ENCODE measurements at places on chromosomes 12 and 14. TPM values are rescaled to one million over a fixed set of nuclear protein-coding genes. Genes with fewer than 3 reads are reported as not detected.

Gene TTC9
- polyA plus RNA-seq, result 3.5 TPM

Gene CLEC6A
- 0.10 TPM for polyA plus RNA-seq

- DNase-seq, result no peak
Observed at GRCh38 chr14:53847057-53847456, 109.6 kb downstream of the BMP4 start.

Gene CISTR
- not detected for polyA plus RNA-seq

GRCh38 chr14:55964091-55964490 lies 154.1 kb upstream of the PELI2 start:
- no peak for DNase-seq

- DNase-seq, result no peak
Observed at GRCh38 chr14:63616015-63616414, 25.7 kb downstream of the WDR89 start.

Gene TSHR
- 0.12 TPM for polyA plus RNA-seq

DNA sequence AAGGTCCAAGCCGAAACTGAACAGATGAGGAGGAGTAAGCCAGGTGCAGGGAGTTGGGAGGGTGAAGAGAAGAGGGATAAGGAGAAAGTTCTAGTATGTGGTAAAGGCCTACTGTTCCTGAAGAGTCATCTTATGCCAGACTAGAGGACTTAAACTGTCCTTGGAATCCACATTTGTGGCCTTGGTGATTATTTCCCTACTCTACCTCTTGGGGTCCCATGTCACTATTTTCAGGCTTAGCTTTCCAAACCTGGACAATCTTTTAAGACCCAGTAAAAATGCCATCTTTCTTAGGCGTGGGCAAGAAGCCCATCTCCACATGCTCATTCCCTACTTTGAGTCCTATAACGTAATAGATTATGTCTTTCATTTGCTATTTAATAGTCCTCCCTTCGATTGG lies 40.1 kb upstream of the CRY1 start:
- DNase-seq, result no peak

DNA sequence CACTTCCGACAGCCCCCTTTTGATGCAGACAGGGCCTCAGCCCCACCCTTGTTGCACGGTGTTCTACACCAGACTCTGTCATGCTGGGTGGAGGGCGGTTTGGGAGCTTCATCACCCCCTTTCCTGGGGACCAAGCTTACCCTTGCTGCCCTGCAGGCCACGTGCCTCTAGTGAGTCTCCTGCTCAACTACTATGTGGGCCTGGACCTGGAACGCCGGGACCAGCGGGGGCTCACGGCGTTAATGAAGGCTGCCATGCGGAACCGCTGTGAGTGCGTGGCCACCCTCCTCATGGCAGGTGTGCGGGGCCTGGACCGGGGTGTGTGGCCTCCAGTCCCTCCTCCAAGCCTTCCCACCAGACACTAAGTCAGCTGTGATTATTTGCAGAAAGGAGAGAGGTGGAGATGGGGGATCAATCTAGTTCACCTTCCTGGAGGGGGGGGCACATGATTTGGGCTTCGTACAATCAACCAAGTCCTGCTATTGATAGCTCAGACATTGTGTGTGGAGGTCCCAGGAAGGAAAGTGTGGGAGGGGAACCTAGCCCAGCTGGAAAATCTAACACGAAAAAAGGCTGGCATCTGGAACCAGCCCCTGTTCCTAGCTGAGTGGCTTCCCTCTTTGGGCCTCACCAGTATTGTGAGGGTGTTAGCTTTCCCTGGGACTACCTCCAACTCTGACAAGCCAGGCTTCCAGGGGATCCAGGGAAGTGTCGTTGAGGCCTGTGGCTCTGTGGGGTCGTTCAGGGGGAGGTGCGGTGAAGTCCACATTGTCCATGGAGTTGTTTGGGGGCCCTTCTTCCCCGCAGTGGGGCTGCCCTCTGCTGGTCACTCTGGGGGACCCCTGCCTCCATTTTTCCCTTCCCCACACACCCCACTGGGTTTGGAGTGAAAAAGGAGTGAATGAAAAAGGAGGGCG lies 1.6 kb downstream of the ANKRD33 start:
- no peak for DNase-seq

- DNase-seq, result peak; percentile 64
Observed at GRCh38 chr12:96516472-96517430, 27.4 kb downstream of the CFAP54 start.

Gene OVCH1
- 0.61 TPM for polyA plus RNA-seq

DNA sequence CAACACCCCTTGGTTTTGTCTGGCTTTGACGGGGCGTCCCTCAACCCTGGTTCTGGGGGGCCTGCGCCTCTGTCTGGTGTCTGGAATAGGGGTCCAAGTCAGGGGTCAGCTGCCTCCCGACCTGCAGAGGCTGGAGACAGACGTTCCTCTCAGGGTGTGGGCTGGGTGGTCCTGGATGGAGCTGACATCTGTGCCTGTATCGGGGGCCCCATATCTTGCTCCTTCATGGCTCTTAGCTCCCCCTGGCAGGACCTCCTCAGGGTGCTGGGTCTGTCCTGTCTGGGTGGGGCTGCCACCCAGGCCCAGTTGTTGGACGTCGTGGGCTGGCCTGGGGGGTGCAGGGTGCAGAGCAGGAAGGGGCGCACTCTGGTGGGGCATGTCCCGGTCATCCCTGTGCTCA lies 374.8 kb downstream of the TMEM121 start:
- no peak for DNase-seq

DNA sequence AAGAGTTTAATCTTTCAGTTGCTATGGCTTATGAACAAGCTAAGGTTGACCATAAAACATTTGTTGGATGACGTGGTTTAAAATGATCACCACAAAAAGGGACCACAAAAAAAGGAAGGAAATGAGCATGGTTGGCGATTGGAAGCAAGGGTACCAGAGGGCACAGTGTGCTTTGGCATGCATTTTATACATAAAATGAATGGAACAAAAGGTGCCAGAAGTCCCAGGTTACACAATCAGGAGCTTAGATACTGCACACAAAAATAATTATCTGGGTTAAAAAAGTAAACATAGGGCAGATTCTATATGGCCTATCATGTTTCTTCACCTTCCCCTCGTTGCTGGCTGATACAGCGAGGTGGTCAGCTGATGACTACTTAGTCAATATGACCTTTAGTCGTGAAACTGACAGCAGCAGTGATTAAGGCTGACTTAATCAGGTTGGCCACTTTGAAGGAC lies 50.7 kb downstream of the ZC3H14 start:
- no peak for DNase-seq

GRCh38 chr12:132925597-132926414 lies 30.3 kb downstream of the ZNF605 start:
- no peak for DNase-seq

Measured in renal pelvis (tissue), 12 donors.